ENCODE measurements at places on chromosomes 6 and 20.
A peak's percentile ranks its signal among the peaks of the same experiment; 100 is the strongest.

DNA sequence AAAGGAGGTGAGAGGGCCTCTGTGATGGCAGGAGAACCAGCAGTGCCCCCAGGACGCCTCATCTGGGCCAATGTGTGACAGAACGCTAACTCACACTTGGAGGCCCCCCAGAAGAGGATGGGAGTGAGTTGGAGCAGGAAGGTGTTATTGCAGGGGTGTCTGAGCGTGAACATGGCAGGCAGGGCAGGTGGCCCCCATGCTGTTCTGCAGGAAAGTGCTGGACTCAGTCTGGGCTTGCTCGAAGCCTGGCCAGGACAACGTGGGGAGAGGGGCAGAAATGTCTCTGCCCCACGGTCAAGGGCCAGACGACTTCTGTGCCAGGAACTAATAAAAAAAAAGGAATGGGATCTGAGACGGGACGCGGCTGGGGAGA is 931 bp upstream of the EBF4 start:
- DNase-seq = no peak

- no peak for DNase-seq
Observed at GRCh38 chr6:125844989-125845388, 54.2 kb downstream of the NCOA7 start.

GRCh38 chr6:166952567-166953486 is 3.5 kb downstream of the RNASET2 start:
- peak; percentile 37 for DNase-seq

- no peak for DNase-seq
Observed at GRCh38 chr6:159828074-159828473, 28.0 kb downstream of the PNLDC1 start.

DNA sequence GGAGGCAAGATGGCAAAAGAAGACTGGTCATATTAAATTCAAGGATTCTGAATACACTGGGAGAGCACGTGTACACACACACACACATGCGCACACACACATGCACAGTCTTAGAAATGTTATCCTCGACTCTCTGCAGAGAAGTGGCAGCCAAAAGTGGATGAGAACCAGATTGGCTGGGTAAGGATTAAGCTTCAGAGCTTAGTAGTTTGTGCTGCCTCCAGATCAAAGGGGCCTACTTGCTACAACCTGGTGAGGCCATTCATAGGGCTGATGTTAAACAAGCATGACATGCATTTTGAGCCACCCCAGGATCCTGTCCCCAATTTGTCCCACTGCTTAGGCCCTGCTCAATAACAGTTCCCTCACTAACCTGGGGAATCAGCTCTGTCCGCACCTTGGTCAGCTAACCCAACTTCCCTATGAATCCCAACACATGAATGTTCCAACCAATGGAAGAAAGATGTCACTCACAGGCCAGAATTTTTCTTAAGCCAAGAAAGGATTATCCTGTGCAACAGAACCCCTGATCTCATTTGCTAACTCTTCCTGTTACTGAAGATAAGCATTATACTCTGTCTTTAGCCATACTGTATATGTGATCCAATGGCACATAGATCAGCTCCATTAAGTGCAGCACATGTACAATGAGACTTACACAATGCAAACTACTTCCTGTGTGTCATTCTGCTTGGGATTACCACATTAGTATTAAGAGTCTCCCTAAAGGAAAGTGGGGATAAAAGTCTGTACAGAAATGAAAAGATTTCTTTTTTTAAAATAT is 31.0 kb downstream of the TOMM6 start:
- DNase-seq = no peak

DNA sequence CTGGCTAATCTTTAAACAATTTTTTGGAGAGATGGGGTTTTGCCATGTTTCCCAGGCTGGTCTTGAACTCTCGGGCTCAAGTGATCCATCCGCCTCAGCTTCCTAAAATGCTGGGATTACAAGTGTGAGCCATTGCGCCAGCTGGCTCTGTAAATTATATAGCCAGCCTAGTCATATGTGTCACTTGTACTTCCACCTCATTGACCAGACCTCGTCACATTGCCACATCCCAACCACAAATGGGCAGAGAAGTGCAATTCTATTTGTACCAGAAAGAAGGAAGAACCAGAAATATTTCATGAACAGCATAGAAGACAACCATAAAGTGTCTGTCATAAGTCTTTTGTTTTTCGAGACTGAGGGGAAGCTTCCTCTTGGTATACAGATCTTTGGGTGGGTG is 304.9 kb upstream of the RNF24 start:
- no peak for DNase-seq

DNA sequence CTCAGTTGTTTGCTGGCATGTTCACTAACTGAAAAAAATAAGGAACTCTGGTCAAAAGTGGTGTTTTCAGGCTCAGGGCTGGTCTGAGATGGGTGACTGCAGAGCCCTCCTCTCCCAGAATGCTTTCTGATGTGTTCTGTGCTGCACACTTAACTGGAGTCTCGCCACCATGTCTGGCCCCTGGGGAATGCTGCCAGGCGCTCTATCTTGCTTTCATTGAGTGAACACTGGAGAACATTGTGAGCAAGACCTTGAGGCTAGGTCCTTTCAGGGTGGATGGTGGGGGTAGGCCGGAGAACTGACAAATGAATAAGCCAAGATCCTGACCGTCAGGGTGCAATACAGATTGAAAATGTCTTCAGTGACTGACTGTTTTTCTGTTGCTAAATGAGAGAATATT is 19.5 kb downstream of the PANK2 start:
- DNase-seq = no peak

DNA sequence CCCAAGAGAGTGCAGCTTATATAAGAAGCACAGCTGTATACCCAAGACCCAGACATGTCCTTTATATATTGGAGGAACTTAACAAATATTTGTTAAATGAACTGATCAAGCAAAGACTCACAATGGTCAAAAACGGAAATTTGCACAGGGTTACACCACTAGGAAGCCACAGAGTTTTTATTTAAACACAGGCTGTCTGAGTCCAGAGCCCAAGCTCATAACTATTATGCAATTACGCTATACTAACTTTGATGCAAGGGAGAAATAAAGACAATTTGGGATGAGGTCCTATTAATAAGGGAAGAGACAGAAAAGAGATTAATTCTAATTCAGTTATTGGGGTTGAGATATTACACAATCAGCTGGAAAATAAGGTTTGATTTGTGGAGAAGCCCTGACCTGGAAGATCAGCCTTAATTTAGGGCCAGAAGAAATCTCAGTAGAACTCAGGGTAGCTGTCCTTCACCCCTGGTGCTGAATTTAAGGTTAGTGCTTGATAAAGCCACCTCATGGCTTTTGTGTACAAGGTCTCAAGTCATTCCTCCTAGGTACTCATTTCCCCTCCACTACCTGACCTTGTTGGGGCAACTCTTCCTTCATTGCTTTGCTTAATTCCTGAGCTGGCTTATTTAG is 10.5 kb upstream of the ZNF334 start:
- DNase-seq = no peak

GRCh38 chr20:56801971-56802755 is 173.1 kb downstream of the TFAP2C start:
- no peak for DNase-seq

DNA sequence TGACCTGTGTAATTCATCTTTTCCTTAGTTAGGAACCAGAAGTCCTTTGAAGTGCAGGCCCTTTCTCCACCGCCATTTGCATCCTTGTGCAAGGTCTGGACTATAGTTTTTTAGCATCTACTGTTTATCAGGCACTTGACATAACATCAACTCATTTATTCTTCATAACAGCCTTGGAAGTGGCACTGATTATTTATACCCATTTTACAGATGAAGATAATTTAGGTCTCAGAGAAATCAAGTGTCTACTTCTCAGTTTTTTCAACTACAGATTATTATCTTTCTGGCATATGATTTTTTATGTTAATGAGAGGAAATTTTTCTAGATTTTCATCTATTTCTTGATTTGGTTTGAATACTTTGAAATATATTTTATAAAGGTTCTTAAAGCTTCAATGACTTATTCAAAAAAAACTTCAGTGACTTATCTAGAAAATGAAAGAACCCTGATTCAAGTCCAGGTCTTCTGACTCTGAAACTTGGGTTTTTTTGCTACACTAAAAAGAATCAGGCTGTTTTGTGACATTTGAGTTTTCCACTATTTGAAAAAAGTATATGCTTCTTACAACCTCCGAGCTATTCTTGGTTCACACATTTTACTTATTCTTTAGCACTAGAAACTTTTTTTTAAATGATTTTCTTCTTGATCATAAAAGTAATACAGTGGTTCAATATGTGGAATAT is 3.1 kb upstream of the UBE2J1 start:
- DNase-seq = no peak

DNA sequence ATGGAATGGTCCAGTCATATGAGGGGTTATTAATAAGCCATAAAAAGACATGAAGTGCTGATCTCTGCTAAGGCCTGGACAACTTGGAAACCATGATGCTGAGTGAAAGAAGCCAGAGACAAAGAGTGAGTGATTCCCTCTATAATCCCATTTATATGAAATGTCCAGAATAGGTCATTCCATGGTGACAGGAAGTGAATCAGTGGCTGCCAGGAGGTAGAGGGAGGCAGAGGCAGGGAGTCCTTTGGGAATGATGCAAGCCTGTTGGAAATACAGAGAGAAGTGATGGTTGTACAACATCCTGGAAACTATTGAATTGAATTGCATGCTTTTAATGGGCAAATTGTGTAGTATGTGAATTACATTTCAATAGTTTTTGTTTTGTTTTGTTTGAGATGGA is 26.4 kb downstream of the ANKRD60 start:
- DNase-seq = no peak

DNA sequence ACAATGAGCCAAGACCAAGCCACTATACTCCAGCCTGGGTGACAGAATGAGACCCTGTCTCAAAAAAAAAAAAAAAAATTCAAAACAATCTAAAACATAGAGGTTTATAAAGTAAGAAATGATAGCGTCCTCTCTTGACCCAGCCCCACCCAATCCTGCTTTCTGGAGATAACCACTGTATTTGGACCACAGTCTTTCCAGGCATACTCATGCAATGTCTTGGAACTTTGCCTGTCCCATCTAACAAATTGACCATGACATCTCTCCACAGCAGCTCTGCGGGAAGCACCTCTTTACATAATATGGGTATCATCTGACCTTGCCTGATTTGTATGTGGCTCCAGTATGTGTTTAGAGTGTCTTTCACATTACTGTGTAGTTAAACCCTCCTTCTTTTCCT is 9.1 kb upstream of the SHLD1 start:
- DNase-seq = no peak

GRCh38 chr6:97469451-97469850 is 186.4 kb upstream of the MMS22L start:
- no peak for DNase-seq

- DNase-seq = no peak
Observed at GRCh38 chr20:45044601-45045000, 56.3 kb downstream of the KCNS1 start.

DNA sequence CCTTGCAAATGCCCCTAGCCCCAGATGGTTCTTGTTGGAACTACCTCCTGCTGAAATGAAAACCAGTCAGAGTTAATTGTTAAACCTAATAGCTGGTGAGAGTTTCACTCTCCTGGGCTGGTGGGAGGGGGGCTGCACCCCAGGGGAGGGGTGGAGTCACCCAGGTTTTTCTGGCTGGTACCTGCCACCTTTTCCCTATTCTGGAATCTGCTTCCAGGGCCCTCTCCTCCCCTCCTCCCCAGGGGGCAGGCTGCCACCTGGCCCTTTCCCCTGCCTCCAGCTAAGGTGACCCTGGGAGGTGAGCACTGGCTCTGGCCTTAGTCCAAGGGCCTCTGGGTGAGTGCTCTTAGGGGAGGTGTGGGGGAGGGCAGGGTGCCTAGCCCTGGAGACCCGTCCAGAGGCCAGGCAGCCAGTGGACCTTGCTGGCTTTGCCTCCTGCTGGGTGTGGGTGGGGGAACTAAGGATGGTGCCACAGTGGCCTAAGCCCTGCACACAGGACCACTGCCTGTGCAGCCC is 48.8 kb upstream of the EPB41L1 start:
- no peak for DNase-seq

DNA sequence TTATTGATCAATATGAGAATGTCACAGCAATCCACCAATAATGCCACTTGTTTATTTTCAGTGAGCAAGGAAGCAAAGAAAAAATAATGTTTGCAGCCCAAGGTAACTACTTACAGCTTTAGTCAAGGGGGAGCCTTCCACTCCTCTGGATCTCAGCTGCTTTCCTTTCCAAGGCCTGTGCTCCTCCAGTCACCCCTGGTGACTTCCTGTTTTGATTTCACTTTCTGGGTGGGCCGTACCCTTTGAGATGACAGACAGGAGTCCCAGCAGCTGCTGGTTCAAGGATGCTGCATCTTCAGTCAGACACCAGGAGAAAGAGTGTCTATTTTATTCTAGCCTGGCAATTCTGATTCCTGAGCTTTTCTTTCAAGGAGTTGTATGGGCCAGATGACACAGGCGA is 5.6 kb upstream of the VNN2 start:
- peak; percentile 64 for DNase-seq

DNA sequence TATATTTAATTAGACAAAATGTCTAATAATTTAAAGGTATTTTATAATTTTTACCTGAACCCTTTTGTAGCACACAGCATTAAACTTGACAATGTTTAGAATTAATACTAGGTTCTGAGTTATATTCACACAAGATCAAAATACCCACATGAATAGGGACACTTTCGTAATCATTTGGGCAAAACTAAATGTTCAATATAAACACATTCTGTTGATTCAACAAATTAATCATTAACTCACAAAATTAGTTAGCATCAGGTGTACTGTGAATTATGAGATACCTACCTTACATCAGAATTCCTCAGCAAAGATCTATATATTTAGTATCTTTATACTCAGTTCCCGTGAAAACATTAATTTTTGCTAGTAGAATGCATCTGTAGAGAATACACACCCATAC is 481.5 kb upstream of the MANEA start:
- no peak for DNase-seq

GRCh38 chr6:84773133-84773430 is 8.7 kb upstream of the TBX18 start:
- DNase-seq = no peak

DNA sequence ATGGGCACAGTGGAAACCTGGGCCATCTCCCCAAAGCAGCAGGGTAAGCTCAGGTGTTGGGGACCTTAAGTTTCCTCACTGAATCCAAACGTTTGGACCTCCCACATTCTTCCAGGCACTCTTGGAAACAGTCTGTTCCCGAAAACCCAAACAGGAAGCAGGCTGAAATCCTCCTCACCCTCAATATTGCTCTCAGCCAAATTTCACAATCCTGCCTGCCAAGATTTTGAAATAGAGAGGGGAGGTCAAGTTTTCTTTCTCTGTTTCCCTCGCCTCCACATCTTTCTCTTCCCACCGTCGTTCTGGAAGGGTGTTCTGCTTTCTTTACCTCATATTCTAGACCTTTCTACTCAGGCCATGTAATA is 392.0 kb upstream of the SASH1 start:
- no peak for DNase-seq

GRCh38 chr20:52493171-52493721 is 301.7 kb upstream of the ZFP64 start:
- no peak for DNase-seq
